SHP77 treated with DMSO at 0.1 percent for 48 hours (cell line): ENCODE measurements at places on chromosomes 5 and 9.

DNA sequence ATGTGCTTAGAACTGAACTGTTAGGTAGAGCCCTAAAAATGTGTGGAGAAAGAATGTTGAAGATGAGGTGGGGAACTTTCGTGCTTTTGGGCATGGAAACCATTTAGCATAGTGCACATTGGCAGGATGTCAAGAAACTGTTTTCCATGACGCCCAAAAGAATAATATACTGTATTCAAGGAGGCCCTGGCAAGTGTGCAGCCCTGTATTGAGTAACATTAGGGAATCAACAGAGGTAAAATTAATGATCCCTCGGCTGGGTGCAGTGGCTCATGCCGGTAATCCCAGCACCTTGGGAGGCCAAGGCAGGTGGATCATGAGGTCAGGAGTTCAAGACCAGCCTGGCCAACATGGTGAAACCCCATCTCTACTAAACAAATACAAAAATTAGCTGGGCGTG is 20.9 kb upstream of the PLIN2 start:
- DNase-seq: no peak

GRCh38 chr5:173290477-173291131 is 37.6 kb downstream of the STC2 start:
- peak; percentile 35 for DNase-seq

GRCh38 chr5:142014911-142015584 is 2.2 kb upstream of the GNPDA1 start:
- DNase-seq: no peak

DNA sequence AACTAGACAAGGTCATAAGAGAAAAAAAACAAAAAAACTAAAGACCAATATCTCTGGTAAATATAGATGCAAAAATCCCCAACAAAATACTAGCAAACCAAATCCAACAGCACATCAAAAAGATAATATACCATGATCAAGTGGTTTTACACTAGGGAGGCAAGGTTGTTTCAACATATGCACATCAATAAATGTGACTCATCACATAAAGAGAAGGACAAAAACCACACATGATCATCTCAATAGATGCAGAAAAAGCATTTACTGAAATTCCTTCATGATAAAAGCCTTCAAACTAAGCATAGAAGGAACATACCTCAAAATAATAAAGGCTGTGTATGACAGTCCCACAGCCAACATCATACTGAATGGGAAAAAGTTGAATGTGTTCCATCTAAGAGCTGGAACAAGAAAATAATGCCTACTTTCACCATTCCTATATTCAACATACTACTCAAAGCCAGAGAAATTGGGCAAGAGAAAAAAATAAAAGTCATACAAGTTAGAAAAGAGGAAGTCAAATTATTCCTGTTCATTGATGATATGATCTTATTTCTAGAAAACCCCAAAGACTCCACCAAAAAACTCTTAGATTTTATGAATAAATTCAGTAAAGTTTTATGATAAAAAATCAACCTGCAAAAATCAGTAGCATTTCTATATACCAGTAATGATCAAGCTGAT is 72.2 kb upstream of the FAM169A start:
- DNase-seq: no peak

DNA sequence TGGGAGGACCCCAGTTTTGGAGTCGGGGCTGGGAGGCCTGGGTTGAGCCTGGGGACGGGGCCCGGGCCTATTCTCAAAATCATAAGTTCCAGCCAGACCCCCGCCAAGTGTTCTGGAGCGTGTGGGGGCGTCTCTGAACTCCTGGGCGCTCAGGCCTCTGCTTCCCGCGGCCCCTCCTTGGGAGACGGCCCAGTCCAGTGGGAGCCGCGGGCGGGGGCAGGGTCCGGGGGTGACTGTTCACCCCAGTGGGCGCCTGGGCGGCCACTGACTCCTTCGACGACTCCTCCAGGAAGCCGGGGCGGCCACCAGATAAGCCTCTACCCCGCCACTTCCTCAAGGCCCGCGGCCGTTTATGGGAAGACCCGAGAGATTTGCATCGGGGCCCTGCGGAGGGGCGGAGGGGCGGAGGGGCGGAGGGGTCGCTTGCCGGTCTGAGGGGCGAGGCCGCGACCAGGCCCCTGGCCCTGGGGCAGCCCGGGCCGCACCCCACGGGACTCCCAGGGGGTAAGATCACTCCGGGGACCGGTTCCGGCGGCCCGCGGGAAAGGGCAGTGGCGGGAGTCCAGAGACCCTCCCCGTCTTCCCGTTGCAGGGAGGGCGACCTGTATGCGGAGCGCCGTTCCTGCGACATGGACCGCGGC is 655 bp downstream of the TOR4A start:
- DNase-seq: no peak

GRCh38 chr9:87657893-87658292 is 68.0 kb upstream of the CTSL start:
- no peak for DNase-seq
